ENCODE measurements at places on chromosomes 4 and X. TPM values are rescaled to one million over a fixed set of nuclear protein-coding genes. Genes with fewer than 3 reads are reported as not detected.

Gene TMEM31
- not detected for total RNA-seq

Gene CXCR3
- not detected for total RNA-seq

Gene HTN3
- not detected for total RNA-seq

Gene G3BP2
- 94.4 TPM for total RNA-seq

Gene PLAC8
- not detected for total RNA-seq

Gene UGT2B15
- total RNA-seq, result not detected

Gene CDX4
- total RNA-seq, result not detected

Gene IQCM
- total RNA-seq, result not detected

Gene LRPAP1
- total RNA-seq, result 175 TPM

Gene EVC
- 96.1 TPM for total RNA-seq

Gene CLDN34
- not detected for total RNA-seq

Gene SH3D19
- total RNA-seq, result 265 TPM

Gene NKX3-2
- not detected for total RNA-seq

Gene TBC1D1
- total RNA-seq, result 40.6 TPM

Gene ANKRD37
- 5.7 TPM for total RNA-seq

Gene TSPAN7
- total RNA-seq, result 0.49 TPM

Gene FOXR2
- not detected for total RNA-seq

Gene CTAG1A
- not detected for total RNA-seq

Gene VCX3B
- total RNA-seq, result not detected

Gene PABPC1L2B
- not detected for total RNA-seq

Gene KLHL4
- 2.7 TPM for total RNA-seq

Gene CCSER1
- not detected for total RNA-seq

Gene CFAP99
- not detected for total RNA-seq

Gene F8A2
- total RNA-seq, result not detected

Gene L1CAM
- not detected for total RNA-seq

Gene SFRP2
- total RNA-seq, result not detected
